ENCODE measurements at places on chromosomes 7 and 10. TPM values are rescaled to one million over a fixed set of nuclear protein-coding genes. Genes with fewer than 3 reads are reported as not detected.

FZD8 gene
- 151 TPM for total RNA-seq

NEBL gene
- 0.22 TPM for total RNA-seq

SUN3 gene
- not detected for total RNA-seq

RAB19 gene
- not detected for total RNA-seq

TAC1 gene
- total RNA-seq, result not detected

All from placental pericyte (primary cell).